T-cell (primary cell): ENCODE measurements at places on chromosomes 7 and 10.

DNA sequence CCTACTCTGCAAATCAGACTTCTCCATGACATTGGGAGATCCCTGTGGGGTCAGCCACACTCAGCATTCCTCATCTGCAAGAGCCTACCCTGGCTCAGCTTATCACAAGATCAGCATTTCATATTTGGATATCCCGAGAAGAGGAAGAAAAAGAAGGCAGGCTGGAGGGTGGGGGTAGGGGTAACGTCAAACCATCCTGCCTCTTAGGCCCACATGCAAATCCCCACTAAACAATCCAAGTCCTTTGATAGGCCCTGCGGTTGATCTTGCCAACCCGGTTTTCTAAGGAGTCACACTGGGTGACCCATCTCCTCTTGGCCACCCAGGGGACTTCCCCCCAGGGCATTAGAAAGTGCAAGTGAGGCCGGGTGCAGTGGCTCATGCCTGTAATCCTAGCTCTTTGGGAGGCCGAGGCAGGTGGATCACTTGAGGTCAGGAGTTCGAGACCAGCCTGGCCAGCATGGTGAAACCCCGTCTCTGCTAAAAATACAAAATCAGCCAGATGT is 128.0 kb upstream of the CALN1 start:
- DNase-seq = no peak

GRCh38 chr10:16386855-16387254 is 50.0 kb upstream of the PTER start:
- no peak for DNase-seq

- no peak for DNase-seq
Observed at GRCh38 chr7:38702002-38702535, 70.9 kb upstream of the AMPH start.

DNA sequence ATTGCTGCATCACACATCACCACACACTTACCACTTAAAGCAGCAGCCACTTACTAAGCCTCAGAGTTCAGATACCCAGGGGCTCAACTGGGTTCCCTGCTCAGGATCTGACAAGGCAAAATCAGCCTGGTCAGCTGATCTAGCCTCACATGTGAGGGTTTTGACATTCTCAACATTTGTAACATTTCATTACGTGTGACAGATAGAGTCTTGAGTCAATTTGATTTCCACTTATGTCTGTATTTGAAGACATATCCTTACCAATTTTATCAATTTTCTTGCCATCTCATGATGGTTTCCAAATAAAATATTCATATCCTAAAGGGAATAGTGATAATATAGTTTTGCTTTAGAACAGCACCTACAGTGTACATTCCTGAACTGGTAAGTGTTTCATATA is 494.7 kb upstream of the PFKP start:
- DNase-seq = no peak

GRCh38 chr10:69874449-69874848 is 72.7 kb downstream of the COL13A1 start:
- DNase-seq = no peak

- no peak for DNase-seq
Observed at GRCh38 chr7:27405780-27406179, 163.2 kb downstream of the EVX1 start.

DNA sequence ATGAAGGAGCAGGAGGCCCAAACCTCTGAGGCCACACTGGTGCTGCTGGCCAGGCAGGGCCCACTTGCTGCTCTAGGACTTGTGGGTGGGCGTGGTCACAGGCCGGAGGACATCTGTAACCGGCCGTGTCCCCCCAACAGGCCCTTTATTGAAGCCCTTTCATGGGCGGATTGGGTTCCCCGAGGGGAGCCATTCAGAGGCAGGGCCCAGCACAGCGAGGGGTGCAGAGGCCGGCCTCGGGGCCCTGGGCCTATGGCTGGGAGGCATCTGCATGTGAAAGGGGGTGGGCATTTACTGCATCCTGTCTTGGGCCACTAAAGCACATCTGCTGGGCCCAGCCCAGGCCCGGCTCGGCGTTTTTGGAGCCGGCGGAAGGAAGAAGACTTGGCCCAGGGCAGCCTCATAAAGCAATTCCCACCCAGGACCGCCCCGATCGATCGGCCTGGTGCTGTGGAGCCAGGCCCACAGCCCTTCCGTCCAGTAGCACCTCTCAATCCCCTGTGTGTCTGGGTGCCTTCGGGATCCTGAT is 8.4 kb downstream of the LHPP start:
- DNase-seq = no peak

DNA sequence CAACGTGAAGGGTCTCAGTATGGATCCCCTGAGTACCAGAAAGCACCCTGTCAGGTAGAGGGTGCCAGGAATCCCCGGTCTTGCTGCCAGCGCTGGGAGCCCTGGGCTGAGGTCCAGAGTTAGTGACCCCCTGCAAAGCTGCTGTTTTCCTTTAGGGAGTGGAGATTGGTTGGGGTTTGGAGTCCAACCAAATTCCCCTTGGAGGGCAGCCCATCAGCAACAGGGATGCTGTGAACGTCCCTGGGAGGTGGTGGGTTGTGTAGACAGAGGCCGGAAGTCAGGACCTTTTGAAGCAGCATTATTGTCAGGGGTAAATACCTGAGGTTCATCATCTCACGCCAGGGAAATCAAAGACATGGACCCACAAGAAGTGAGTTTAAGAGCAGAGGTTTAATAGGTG is 104.2 kb downstream of the COL26A1 start:
- no peak for DNase-seq

- DNase-seq = no peak
Observed at GRCh38 chr10:83252596-83252995, 886.7 kb upstream of the GHITM start.

- no peak for DNase-seq
Observed at GRCh38 chr7:25908154-25908949, 243.6 kb upstream of the NFE2L3 start.

DNA sequence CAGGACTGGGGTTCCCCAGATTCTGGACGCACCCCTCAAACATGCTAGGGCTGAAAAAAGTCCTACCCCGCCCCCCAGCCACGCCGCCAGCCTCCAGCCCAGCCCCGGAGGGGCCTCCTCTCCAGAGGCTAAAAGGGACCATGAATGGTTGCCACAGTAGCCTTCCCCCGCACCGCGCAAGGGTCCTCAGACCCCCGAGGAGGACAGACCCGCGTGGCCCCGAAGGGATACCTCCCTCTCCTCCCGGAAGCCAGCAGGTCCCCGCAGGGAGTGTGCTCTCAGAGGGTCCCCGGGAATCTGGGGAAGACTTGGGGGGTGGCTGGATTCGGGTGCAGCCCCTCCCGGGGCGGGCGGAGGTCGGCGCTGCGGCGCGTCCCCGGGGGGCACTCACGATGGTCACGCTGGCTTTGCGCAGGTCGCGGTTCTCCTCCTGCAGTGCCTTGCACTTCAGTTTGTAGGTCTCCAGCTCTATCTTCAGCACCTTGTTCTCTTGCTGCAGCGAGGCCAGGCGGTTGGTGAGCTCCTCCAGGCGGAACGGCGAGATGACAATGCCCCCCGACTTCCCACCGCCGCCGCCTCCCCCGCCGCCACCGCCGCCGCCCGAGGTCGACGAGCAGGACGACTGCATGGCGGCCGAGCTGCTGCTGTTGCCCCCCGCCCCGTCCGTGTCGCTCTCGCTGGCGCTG is 482 bp downstream of the CCDC6 start:
- no peak for DNase-seq

- DNase-seq = no peak
Observed at GRCh38 chr10:29113616-29113945, 175.3 kb upstream of the LYZL1 start.

GRCh38 chr10:5692461-5693358 is 8.1 kb downstream of the TASOR2 start:
- peak; percentile 18 for DNase-seq

DNA sequence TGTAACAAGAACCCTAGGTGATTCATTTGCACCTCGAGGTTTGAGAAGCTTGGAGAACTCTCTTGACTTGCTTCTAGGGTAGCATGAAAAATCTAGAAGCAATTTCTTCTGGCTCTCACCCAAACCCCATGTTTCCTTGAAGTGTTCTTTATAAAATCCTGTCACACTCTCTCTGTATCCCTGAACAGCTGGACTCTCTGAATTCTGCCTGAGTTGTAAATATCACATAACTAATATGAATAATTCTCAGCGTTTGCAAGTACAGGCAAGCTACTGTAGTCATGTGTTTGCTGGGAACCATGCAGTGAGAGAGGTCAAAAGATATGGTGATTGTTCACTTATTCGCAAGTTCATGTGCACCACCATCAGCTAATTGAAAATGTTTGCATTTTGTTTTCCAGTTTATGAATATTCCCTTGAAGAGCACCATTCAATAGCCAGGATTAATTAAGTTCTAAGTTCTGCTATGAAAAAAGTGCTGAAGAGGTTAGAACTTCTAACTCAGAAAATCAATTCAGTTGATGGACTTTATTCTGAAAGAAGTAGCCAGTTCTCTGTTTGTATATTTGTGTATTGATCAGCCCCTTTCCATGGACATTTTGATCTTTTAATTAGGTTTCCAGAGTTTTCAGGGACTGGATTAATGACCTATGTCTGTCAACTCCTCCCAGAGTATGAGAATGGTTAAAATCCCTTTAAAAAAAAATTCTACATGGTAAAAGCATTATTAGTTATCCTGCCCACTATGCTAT is 243.0 kb downstream of the PLXDC2 start:
- no peak for DNase-seq

GRCh38 chr7:80790877-80791276 is 128.0 kb downstream of the SEMA3C start:
- DNase-seq = no peak

DNA sequence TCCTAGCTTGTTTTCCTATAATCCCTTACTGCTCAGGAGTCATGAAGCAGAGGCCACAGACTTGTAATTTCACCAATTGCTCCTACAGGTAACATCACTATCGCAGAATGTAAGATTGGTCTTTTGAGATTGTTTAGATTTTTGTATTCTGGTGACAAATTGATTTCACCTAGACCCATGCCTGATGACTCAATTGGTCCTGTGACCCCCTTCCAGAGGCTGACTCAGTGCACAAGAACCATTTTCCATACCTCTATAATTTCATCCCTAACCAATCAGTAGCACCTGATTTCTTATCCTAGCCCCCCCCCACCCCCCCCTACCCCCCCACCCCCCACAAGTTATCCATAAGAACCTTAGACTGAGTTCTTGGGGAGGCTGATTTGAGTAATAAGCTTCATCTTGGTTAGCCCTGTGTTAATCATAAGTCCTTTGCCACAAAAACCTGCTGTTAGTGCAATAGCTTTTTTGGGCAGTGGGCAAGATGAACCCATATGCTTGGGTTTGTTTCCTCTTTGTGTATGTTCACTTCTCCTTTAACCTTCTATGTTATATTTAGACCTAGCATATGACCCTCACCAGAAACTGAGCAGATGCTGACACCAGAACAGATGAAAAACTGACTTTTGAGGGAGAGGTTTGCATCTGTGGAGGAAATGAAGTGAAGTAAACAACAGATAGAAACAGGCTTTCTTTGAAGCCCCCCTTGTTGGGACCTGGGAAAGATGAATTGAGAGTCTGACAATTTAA is 187.1 kb downstream of the KIF20B start:
- no peak for DNase-seq

DNA sequence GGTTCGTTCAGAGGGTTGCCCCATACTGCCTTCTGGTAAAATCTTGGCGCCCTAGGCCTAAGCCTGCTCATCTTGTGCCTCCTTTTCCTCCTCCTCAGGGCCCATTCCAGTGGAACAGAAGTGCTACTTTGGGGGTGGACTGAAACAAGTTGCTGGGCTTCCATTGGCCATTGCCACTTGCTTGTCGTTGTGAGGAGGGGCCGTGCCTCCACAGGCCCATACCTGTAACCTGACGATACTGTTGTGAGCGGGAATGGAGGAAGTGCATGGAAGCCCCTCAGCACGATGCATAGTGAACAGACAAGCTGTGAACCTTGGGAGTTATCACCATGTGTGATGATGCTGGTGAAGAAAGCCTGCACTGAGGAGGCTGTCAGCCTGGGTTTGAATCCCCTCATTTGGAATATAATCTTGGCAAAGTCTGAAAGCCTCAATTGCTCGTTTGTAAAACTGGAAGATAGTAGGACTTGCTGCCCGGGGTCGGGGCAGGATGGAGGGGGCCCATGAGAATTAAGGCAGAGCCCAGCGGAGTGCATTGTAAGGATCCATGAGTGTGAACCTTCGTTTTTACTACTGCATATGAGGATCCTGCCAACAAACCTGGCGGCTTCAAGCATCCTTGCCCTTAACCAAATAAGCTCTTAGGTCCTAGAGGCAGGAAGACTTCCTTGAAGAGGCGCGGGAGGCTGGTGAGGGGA is 671 bp upstream of the PAPSS2 start:
- DNase-seq = no peak

- DNase-seq = no peak
Observed at GRCh38 chr10:93383562-93383981, 98.6 kb downstream of the MYOF start.

DNA sequence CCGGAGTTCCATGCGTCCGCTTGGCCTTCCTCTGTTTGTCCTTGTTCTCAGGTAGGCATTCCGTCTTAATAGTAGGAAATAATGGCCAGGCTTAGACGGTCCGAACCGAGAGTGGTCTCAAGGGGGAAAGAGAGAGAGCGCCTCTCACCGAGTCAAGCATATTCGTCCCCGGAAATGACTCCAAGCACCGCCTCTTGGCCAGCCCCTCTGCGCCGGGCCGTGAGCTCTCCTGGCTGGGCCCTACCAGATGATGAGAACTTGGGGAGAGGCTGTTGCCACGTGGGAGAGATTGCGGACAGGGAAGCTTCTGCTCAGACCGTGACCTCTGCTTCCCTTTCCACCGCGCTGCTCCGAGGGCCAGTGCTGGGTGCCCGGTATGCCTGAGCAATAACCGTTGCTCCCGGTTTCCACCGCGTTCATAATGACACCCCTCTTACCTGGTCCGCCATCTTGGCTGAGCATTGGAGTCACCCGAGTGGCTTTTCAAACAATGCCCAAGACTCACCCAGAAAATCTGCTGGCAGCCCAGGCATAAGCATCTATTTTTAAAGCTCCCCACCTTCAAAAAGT is 251.1 kb upstream of the SHH start:
- no peak for DNase-seq

DNA sequence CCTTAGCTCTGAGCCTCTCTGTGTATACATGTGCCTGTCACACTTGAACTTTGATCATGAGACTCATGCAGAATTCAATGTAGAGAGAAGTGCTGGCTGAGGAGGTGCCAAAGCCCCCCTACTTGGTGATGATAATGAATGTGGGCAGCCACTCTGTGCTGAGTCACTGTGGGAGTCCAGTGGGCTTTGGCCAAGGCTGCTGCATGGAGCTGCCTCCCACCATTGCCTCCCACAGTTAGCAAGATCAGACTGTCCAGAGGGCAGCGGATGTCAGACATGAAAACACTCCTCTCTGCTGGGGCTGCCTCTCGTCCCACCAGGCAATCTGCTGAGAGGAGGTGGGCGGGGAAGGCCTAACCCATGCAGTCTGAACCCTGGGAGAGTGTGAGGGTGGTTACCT is 180.3 kb downstream of the SH2D4B start:
- DNase-seq = no peak

- no peak for DNase-seq
Observed at GRCh38 chr7:11538751-11539299, 293.2 kb downstream of the THSD7A start.

GRCh38 chr7:4045975-4046374 is 636.1 kb upstream of the FOXK1 start:
- no peak for DNase-seq

DNA sequence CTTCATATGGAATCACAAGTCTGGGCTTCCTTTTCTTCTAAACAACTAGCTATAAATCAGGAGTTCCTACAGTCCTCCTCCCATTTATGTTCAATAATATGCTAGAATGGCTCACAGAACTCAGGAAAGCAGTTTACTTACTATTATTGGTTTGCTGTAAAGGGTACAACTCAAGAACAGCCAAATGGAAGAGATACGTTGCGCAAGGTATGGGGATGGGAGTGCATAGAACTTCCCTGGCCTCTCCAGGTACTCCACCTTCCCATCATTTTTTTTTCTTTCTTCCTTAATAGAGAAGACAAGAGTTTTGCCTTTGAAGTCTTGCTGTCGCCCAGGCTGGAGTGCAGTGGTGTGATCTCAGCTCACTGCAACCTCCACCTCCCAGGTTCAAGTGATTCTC is 27.1 kb upstream of the SEMA4G start:
- no peak for DNase-seq
